ENCODE measurements at places on chromosomes 3 and 15.

DNA sequence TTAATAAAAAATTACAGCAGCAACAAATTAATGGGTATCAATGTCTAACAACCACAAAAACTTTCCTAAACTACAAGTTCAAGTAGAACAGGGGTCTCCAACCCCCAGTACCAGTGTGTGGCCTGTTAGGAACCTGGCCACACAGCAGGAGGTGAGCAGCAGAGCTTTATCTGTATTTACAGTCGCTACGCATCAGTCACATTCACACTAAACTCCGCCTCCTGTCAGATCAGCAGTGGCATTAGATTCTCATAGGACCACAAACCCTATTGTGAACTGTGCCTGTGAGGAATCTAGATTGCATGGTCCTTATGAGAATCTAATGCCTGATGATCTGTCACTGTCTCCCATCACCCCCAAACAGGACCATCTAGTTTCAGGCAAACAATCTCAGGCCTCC lies 18.5 kb upstream of the LIPC start:
- no peak for DNase-seq

GRCh38 chr15:33453761-33454160 lies 143.0 kb downstream of the RYR3 start:
- no peak for DNase-seq

- no peak for DNase-seq
Measured at GRCh38 chr3:68880632-68881031, 51.7 kb downstream of the TAFA4 start.

DNA sequence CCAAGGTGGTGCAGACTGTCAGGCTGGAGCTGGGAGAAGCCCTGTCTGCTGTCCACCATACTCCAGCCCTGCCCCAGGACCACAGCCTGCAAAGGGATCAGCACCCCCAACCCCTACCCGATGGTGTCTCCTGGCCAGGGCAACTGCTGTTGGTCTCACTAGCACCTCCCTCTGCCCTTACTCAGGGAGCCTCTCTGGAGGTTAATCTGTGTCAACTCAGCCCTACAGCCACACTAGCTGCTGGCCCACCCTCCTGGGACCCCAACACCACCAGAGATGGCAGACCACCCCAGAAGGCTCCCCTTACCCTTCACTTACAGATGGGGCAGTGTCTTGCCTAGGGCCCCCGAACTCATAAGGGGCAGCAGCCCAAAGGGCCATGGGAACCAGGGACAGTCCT lies 65.2 kb downstream of the TLE3 start:
- DNase-seq: no peak

- no peak for DNase-seq
Measured at GRCh38 chr3:153244961-153245360, 82.9 kb downstream of the RAP2B start.

GRCh38 chr3:128247666-128248409 lies 94.6 kb downstream of the EEFSEC start:
- DNase-seq: no peak

GRCh38 chr15:65180167-65180566 lies 5.0 kb downstream of the CLPX start:
- no peak for DNase-seq

DNA sequence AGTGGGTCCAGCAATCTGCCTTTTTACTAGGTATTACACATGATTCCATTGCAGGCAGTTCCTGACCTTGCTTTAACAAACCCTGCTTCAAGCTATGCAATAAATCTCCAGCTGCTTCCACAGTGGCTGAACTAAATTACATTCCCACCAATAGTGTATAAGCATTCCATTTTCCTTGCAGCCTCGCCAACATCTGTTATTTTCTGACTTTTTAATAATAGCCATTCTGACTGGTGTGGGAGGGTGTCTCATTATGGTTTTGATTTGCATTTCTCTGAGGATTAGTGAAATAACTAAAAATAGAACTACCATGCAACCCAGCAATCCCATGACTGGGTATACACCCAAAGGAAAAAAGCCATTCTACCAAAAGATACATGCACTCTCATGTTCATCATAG lies 36.4 kb upstream of the DNAJC13 start:
- DNase-seq: no peak

- peak; percentile 33 for DNase-seq
Measured at GRCh38 chr3:126394179-126394976, at the start of gene CFAP100. Gene CFAP100 (plus strand): TSS chr3:126394909. CDS start chr3:126396001, 1,092 bp downstream.

DNA sequence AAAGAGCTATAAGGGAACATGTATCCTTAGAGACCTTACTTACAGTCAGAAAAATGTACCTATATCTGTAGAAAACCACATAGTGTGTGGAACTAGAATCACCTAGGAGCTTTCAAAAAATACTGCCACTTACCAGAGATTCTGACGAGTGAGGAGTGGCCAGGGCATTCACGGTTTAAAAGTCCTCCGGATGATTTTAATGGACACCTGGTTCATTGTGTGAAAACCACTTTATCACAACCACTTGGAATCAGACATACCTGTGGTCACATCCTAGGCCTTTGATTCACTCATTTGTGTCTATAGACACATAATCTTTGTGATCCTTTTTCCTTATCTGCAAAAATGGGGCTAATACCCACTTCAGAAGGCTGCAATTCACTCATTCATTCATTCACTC lies 159.8 kb downstream of the MBNL1 start:
- DNase-seq: no peak

DNA sequence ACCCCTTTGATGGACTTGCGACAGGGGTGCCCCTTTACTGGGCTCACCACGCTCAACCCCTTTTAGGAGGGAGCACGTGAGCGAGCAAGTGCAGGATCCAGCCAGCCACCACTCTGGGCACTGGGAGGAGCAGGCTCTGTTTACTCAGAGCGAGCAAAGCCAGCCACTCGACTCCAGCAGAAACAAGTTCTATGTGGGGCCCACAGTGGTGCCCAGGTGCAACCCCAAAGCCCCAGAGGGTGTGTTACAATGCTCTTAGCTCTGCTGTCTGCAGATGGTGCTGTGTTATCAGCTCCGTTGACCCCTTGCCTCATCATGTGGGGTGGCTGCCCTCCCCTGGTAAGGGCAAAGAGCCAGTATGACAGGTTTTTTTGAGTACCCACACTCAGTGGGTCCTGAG lies 120.3 kb upstream of the SUCLG2 start:
- no peak for DNase-seq

- DNase-seq: peak; percentile 67
Measured at GRCh38 chr3:135944831-135945230, 20.7 kb upstream of the PPP2R3A start.

- DNase-seq: no peak
Measured at GRCh38 chr15:40471808-40472150, 995 bp downstream of the CHST14 start.

GRCh38 chr3:189108735-189109134 lies 63.0 kb upstream of the TPRG1 start:
- no peak for DNase-seq

GRCh38 chr3:134312873-134313846 lies 61.1 kb downstream of the AMOTL2 start:
- peak; percentile 76 for DNase-seq

DNA sequence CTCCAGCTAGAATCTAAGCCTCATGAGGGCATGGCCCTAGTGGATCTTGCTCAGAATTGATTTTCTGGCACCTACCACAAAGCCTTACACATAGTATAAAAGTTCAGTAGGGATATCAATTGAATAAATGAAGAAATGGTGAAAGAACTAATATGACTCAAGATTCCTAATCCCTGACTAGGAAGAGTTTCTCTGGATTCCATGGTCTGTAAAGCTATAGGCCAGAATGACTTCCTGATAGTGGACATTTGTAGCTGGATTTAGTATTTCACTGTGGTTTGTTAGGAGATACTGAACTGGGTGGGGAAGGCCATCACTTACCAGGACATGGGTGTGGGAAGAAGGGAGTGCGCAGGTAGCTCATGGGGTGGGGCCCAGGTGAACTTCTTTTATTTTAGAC lies 168.9 kb downstream of the RAP2B start:
- DNase-seq: peak; percentile 19

- DNase-seq: no peak
Measured at GRCh38 chr3:71905426-71905825, 120.5 kb upstream of the PROK2 start.

- no peak for DNase-seq
Measured at GRCh38 chr3:141849056-141849815, 27.2 kb upstream of the ATP1B3 start.

DNA sequence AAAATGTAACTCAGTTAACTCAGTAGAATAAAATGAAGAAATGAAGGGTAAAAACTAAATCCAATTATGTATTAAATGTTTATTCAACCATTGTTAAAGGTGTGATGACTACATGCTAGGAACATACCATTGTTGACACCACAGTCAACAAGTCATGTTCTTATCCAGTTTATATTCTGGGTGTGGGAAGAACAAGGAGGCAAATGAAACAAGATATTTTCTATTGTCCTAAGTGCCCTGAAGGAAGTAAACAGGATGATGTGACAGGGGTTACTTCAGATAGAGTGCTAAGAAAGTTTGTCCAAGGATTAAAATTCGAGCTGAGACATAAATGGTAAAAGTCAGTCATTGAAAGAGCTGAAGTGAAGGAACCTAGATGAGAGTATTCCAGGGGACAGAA lies 13.1 kb downstream of the AP3S2 start:
- no peak for DNase-seq

DNA sequence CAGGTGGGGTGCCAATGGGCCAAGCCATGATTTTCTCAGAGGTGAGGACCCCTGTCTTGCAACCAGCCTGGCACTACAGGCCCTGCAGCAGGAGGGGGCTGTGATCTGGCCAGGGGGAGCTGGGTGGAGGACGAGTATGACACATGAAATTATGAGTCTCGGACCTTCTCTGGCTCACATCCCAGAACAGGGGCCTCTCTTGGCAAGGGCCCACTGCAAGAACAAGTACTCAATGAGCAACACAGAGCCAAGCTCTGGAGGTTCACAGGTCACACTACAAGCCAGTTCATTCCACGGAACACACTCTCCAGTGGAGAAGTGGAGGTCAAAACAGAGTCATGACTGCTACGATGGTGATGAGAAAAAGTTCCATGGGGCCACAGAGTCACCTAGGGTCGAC lies 28.3 kb downstream of the CCDC32 start:
- no peak for DNase-seq

- DNase-seq: no peak
Measured at GRCh38 chr3:106371221-106371970, 502.6 kb upstream of the CBLB start.

GRCh38 chr15:90956274-90957030 lies 1.8 kb downstream of the RCCD1 start:
- DNase-seq: peak; percentile 94

- no peak for DNase-seq
Measured at GRCh38 chr15:73850228-73850627, 23.1 kb upstream of the TBC1D21 start.

DNA sequence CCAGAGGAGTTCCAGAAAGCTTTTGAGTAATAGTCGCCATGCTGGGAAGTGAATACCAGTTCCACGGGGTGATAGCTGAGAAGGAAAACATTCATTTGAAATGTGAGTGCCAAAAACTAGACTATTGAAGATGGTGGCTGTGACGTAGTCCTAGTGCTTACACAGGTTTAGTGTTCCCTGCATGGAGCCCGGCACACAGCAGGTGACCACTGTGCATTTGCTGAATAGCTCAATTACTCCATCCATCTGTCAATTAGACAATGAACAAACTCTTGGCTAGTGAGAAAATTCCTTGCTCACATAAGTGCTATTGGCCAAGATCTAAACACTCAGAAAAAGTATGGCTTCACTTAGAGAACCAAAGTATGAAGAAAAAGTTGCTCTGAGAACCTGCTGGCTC lies 448.1 kb upstream of the WNT5A start:
- no peak for DNase-seq

DNA sequence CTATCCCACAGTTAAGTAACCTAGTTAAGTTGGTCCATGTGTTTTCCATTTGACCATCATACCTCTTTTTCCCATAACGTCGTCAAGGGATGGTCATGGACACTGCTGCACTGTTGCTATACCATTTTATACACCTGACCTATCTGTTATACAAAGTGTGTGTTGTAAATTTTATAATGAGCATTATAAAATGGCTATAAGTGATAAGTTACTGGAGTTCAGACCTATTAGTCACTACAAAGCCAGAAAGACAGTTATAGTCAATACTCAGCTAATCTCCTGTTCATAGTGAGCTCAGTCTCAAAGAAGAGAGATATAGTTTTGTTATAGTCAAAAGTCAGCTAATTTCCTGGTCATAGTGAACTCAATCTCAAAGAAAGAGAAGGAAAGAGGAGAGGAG lies 18.9 kb upstream of the CTNNB1 start:
- no peak for DNase-seq

- DNase-seq: no peak
Measured at GRCh38 chr15:70036585-70037291, 61.0 kb downstream of the TLE3 start.

DNA sequence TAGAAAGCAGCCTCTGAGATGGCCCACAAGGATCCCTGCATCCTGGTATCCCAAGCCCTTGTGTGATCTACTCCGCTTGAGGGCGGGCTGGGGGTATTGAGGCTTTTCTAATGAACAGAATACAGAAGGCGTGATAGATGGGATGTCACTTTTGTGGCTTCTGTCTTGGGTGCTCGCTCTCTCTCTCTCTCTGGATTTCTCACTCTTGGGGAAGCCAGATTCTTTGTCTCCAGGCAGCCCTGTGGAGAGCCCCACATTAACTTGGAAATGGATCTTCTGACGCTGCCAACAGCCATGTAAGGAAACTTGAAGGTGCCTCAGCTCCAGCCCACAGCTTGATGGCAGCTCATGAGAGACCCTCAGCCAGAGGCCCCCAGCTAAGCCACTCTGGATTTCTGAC lies 26.9 kb upstream of the SEC62 start:
- DNase-seq: no peak

GRCh38 chr3:131620977-131621376 lies 118.2 kb upstream of the MRPL3 start:
- DNase-seq: no peak

DNA sequence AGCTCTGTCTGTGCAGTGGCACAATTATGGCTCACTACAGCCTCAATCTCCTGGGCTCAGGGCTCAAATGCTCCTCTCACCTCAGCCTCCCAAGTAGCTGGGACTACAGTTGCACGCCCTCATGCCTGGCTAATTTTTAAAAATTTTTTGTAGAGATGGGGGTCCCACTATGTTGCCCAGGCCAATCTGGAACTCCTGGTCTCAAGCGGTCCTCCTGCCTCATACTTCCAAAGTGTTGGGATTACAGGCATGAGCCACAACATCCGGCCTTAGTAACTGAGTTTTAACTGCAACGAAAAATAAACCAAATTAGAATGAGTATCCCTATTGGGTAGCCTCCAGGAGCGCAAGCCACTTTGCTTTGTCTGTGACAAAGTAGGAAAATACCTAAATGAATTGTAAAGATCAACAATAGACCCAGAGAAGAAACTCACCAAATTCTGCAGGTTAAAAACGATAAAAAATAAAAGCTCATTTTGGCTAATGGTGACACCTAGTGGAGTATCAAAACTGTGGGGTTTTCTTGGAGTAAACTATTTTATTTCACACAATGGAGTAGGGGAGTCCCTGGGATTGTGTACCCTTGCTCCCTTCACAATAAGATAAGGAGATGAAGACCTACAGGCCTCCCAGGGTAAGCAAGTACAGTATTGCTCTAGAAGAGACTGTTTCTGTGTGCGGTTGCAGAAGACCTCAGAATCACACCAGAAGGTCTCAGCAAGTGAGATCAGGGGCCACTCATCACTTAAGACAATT lies 21.0 kb upstream of the CA12 start:
- DNase-seq: peak; percentile 40

- no peak for DNase-seq
Measured at GRCh38 chr3:65314269-65314668, 626.5 kb upstream of the ADAMTS9 start.

All from hepatic stellate cell (primary cell).